ENCODE measurements at places on chromosomes 1 and 21. TPM values are rescaled to one million over a fixed set of nuclear protein-coding genes. Genes with fewer than 3 reads are reported as not detected.

- DNase-seq: no peak
- H3K4me3 ChIP-seq: peak overlapping the region; percentile 39
- no peaks in the 10 kb centered on the region for H3K27me3 ChIP-seq
- no peaks in the 10 kb centered on the region for H3K36me3 ChIP-seq
Observed at GRCh38 chr1:206784471-206784903, 12.2 kb upstream of the IL10 start.

GRCh38 chr1:226975259-226976250 lies 35.5 kb downstream of the COQ8A start:
- no peak overlapping the region for H3K27ac ChIP-seq
- H3K4me3 ChIP-seq: no peak overlapping the region
- no peak for DNase-seq
- no peaks in the 10 kb centered on the region for H3K27me3 ChIP-seq
- peaks cover 9% of the 10 kb centered on the region for H3K4me1 ChIP-seq

GRCh38 chr1:66231681-66232463 lies 302.1 kb upstream of the SGIP1 start:
- no peaks in the 10 kb centered on the region for H3K27me3 ChIP-seq
- no peak overlapping the region for H3K27ac ChIP-seq
- H3K4me3 ChIP-seq: no peak overlapping the region
- DNase-seq: no peak

DNA sequence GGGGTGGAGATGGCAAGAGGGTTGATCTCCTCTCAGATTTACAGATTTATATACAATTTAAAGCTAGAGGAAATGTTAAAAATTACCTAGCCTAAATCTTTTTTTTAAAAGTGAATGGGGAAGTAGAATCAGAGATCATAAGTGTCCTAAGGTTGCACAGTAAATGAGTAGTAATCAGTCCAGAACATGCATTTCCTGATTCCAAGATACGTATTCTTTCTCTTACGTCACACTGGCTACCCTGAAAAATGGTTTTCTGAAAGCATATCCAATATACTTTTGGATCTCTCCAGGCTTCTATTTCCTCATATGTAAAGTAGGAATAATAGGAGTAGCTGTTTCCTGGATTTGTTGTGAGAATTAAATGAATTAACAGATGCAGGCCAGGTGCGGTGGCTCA lies 11.7 kb downstream of the GADD45A start:
- H3K4me3 ChIP-seq: no peak overlapping the region
- H3K27me3 ChIP-seq: no peaks in the 10 kb centered on the region
- DNase-seq: no peak
- no peak overlapping the region for H3K27ac ChIP-seq
- no peaks in the 10 kb centered on the region for H3K36me3 ChIP-seq

DNA sequence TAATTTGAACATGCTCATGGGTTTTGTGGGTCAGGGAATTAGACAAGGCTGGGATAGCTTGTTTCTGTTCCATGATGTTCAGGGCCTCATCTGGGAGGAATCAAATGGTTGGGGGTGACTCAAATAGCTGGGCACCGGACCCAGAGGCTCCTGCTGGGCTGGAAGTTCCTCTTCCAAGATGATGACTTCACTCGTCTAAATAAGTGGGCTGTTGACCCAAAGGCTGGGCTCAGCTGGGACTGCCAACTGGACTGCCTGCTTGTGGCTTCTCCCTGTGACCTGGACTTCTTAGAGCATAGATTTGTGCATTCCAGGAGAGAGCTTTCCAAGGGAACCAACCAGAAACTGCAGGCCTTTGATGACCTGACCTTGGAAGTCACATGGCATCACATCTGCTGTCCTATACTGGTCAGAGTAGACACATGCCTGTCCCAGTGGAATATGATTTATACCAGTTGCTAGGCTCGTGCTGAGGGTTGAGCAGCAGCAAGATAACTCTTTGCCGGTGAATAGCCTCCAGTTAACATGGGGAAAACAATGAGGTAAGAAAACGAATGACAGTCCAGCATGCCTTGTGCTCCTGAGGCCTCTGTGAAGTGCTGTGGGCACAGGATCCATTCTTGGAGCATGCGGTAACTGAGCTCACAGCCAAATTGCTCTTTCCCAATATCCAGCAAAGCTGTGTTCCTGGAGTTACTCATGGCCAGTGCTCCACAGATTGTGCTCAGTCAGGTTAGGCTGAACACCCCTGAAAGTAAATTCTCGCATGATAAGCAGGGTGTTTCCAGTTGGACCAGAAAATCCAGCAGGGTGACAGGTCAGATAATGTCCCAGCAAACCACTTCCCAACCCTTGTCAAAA lies 272.9 kb upstream of the TMEM51 start:
- H3K36me3 ChIP-seq: no peaks in the 10 kb centered on the region
- no peak for DNase-seq
- H3K27ac ChIP-seq: no peak overlapping the region
- H3K4me1 ChIP-seq: no peaks in the 10 kb centered on the region
- no peak overlapping the region for H3K4me3 ChIP-seq
- peaks cover 19% of the 10 kb centered on the region for H3K27me3 ChIP-seq

GRCh38 chr1:9294910-9295636 lies 2.4 kb downstream of the SPSB1 start:
- no peak for DNase-seq
- no peak overlapping the region for H3K27ac ChIP-seq
- H3K36me3 ChIP-seq: no peaks in the 10 kb centered on the region
- H3K4me3 ChIP-seq: peak overlapping the region; percentile 32
- no peaks in the 10 kb centered on the region for H3K27me3 ChIP-seq

- peaks cover 24% of the 10 kb centered on the region for H3K27me3 ChIP-seq
- H3K36me3 ChIP-seq: no peaks in the 10 kb centered on the region
- no peak for DNase-seq
- H3K4me1 ChIP-seq: peaks cover 4% of the 10 kb centered on the region
Observed at GRCh38 chr1:230708631-230709580, 5.0 kb downstream of the AGT start.

DNA sequence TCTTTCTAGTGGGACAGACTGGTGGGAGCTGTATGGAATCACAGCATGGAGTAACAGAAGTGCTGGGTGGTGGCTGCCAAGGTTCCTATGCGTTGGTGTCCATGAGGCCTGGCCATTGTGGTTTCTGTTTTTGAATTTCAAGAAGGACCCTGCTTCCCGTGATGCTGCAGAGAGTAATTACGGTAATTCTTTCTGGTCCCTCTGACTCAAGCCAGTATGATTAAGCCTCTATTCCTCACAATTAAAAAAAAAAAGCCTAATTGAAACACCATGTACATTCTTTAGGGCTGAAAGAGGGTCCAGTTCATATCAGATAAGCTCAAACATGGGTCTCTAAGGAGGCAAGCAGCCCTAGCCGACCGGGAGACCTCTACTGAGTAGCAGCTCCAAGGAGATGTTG lies 10.5 kb upstream of the C1orf21 start:
- no peak overlapping the region for H3K4me3 ChIP-seq
- peaks cover 9% of the 10 kb centered on the region for H3K27me3 ChIP-seq
- H3K4me1 ChIP-seq: peaks cover 4% of the 10 kb centered on the region
- no peaks in the 10 kb centered on the region for H3K36me3 ChIP-seq

- no peaks in the 10 kb centered on the region for H3K27me3 ChIP-seq
- H3K27ac ChIP-seq: no peak overlapping the region
- DNase-seq: no peak
- H3K4me3 ChIP-seq: no peak overlapping the region
Observed at GRCh38 chr1:172275478-172275877, 145.0 kb upstream of the C1orf105 start.

DNA sequence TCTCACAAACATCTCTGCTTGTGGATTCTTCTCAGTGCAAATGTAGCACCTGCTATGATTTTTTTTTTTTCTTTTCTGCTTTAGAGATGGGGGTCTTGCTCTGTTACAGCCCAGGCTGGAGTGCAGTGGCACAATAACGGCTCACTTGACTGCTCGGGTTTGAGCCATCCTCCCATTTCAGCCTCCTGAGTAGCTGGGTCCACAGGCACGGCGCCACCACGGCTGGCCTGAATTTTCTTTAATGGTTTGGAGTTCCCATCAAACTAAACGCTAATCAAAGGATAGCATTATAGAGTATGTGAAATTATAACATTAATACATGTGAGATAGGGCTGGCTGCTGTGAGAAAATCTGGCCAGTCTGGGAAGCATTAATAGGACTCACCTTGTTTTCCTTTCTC lies 7.2 kb upstream of the PTGER3 start:
- no peaks in the 10 kb centered on the region for H3K36me3 ChIP-seq
- H3K27me3 ChIP-seq: no peaks in the 10 kb centered on the region
- no peaks in the 10 kb centered on the region for H3K4me1 ChIP-seq
- H3K27ac ChIP-seq: peak overlapping the region; percentile 74
- DNase-seq: no peak
- H3K4me3 ChIP-seq: no peak overlapping the region

GRCh38 chr1:220689666-220690065 lies 497 bp upstream of the C1orf115 start:
- no peak for DNase-seq
- peak overlapping the region; percentile 86 for H3K4me3 ChIP-seq
- no peak overlapping the region for H3K27ac ChIP-seq
- no peaks in the 10 kb centered on the region for H3K36me3 ChIP-seq

- no peaks in the 10 kb centered on the region for H3K36me3 ChIP-seq
- H3K27ac ChIP-seq: no peak overlapping the region
- H3K4me1 ChIP-seq: no peaks in the 10 kb centered on the region
Observed at GRCh38 chr1:218942431-218942830, 231.2 kb upstream of the LYPLAL1 start.

- no peak for DNase-seq
- H3K4me1 ChIP-seq: no peaks in the 10 kb centered on the region
- H3K27ac ChIP-seq: no peak overlapping the region
- H3K4me3 ChIP-seq: no peak overlapping the region
Observed at GRCh38 chr1:47031059-47031458, 7.6 kb downstream of the CYP4X1 start.

- no peaks in the 10 kb centered on the region for H3K4me1 ChIP-seq
- H3K27ac ChIP-seq: no peak overlapping the region
- no peaks in the 10 kb centered on the region for H3K36me3 ChIP-seq
- no peak for DNase-seq
Observed at GRCh38 chr1:30033256-30034104, 689.9 kb downstream of the MATN1 start.

The ODF2L gene
- 44.7 TPM for total RNA-seq

The SUSD4 gene
- 0.66 TPM for total RNA-seq

The PRAMEF8 gene
- total RNA-seq: not detected

The CD1E gene
- total RNA-seq: not detected

The S100A14 gene
- total RNA-seq: not detected

The PALMD gene
- not detected for total RNA-seq

Data from naive thymus-derived CD8-positive, alpha-beta T cell (primary cell).